ENCODE measurements at places on chromosomes 2 and 18.

DNA sequence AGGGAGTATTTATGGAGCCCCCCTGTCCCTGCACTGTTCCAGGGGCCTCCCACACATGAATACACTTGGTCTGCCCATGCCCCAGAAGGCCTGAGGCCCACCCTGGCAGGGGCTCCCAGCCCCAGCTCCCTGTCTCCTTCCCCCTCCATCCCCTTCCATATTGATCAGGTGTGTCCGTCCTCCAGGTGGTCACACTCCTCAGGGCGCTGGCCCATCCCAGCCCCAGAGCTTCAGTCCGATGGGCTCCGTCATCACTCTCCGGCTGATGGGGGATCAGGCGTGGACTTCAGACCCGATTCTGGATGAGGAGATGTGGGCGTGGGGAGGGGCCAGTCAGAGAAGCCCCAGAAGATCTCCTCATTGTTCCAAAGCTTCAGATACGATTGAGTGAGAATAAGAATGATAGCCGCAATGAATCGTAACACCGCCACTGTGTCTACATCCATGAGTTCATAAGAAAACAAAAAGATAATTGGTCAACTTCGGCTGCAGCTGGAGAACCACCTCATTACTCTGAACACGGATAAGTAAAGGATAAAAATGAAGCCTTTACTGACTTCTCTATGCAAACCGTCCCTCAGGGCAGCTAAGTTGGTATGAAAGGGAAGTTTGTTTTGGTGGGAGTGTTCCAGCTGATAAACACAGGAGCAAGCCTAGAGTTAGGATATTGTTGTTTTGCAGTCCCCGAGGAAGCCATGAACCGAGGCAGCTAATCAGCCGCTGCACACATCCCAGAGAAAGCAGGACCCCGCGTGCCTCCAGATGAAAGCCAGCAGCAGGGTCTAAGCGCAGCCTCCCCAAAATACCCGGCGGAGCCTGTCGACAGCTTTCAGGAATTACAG is 279.5 kb downstream of the NDUFA10 start:
- DNase-seq, result no peak

GRCh38 chr2:111883661-111884591 is at the start of gene ANAPC1:
Gene ANAPC1, minus strand, starts transcription at chr2:111884193. Its CDS starts 3,368 bp downstream, at chr2:111880825.
- peak; percentile 63 for DNase-seq

GRCh38 chr2:182098648-182099047 is 113.0 kb downstream of the PPP1R1C start:
- DNase-seq, result no peak

DNA sequence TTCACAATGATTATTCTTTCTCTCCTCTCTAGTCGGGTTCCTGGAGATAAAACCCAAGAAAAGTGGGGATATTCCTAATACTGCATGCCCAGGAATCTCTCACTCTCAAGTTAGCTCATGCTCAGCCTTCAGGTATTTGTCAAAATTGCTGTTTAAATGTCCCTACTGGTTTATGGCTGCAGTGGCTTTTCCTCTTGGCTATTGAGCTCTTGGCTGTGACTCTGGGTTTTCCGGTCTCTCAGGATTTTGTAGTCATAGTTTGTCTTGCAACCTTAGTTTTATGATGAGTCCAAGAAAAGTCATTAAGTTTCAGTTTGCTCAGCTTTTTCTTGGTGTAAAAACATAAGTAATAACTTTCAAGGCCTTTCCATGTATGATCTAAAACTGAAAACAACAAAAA is 820.7 kb upstream of the HS6ST1 start:
- DNase-seq, result no peak

GRCh38 chr18:10299643-10300042 is 154.8 kb upstream of the APCDD1 start:
- no peak for DNase-seq

DNA sequence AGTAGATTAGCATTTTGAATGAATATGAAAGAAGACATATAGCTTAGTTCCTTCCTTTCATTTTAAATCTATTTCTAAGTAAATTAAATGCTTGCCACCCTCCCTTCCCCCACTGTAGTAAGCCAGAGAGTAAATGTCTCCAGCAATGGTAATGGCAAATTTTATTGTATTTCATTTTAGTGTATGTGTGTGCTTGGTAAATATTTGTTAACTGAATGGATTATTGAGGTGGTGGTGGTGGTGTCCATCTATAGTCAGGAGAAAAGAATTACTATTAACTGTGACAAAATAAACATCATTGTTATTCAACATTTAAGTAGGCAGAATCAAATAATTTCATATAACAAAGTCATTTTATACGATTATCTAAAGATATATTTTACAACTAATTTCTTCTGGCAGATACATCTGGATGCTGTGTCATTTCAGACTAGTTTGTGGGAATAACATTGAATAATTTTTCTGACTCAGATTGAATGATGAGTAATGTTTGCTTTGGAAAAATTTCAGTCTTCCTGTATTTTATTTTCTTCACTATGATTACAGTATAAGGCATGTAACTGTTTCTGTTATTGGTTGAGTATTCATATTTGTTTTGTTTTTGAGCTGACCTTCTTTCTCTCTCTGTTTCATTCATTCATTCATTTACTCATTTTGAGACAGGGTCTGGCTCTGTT is 18.3 kb downstream of the ASXL3 start:
- no peak for DNase-seq

GRCh38 chr2:30527859-30528258 is 80.8 kb downstream of the LCLAT1 start:
- no peak for DNase-seq

- DNase-seq, result no peak
Observed at GRCh38 chr2:238125127-238125885, 13.2 kb upstream of the KLHL30 start.

DNA sequence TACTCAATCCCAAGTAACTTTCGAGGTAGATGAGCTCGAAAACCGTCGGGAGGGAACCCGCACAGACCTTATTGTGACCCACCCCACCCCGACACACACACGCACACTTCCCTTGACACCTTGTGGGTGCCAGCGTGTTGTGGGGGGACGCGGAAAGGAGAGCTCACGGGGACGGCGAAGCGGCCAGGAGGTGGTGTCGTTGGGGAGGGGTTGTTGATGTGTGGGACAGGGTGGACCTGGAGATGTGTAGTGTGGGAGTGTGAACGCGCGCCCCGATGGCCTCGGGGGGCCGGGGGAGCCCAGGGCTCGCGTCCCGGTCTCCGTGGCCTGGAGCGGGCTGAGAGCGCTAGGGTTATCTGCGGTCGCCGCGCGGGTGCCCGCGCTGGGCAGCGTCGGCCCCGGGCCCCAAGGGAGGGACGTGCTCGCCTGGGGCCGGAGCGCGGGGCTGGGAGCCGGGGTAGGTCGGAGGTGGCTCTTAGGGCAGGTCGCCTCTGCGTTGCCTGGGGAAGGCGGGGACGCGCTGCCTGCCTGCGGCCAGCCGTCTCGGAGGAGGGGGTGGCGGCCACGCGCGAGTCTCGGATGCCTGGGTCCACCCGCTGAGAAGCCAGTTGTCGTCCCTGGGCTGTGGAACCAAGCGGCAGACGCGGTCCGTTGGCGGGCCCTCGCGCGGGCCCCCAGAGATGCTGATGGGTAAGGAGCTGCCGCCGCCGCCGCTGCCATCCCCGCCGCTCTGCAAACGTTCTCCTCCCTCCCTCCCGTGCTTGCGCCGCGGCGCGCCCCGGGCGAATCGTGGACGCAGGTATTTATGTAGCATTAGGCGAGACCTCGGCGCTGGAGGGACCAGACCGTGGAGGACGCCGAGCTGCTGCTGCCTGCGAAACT is 1.6 kb downstream of the KLHL29 start:
- DNase-seq, result no peak

- DNase-seq, result no peak
Observed at GRCh38 chr2:112782234-112782799, 2.0 kb downstream of the IL1A start.

GRCh38 chr2:109064660-109065390 is 64.2 kb upstream of the SH3RF3 start:
- no peak for DNase-seq

- peak; percentile 23 for DNase-seq
Observed at GRCh38 chr18:47756364-47757016, 174.0 kb downstream of the SMAD2 start.

DNA sequence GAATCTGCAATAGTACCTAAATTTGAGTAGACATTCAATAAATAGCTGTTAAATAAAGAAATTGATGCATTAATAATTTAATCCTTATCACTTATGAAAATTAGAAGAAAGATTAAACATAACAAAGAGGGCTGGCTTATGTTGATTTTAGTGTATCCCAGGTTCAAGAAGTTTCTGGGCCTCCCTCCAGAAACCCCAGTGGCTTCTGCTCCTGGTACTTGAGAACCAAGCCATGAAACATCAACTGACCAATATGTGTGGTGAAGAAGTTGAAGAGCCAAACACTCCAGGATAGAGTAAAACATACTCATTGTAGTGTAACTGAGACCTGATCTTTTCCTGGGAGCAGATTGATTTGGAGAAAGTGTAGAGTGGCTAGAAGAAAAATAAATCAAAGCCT is 1465.7 kb upstream of the PIK3C3 start:
- DNase-seq, result no peak

DNA sequence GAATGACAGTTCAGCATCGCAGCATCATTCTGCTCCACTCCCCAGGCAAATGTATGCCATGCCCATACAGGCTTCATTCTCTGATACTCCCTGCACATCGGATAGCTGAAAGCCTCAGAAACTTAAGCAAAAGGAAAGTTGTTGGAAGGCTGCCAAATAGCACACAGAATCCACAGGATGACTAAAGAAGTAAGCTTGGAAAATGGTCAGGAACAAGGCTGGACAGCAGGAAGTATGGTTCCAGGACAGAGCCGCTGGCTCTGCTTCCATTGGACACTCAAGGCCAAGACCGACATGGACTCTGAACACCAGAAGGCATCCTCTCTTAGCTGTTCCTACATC is 256.5 kb downstream of the CDH20 start:
- DNase-seq, result no peak

GRCh38 chr2:55330541-55331297 is 61.7 kb upstream of the MTIF2 start:
- no peak for DNase-seq

- DNase-seq, result no peak
Observed at GRCh38 chr2:201777043-201777442, 3.7 kb downstream of the ALS2 start.

DNA sequence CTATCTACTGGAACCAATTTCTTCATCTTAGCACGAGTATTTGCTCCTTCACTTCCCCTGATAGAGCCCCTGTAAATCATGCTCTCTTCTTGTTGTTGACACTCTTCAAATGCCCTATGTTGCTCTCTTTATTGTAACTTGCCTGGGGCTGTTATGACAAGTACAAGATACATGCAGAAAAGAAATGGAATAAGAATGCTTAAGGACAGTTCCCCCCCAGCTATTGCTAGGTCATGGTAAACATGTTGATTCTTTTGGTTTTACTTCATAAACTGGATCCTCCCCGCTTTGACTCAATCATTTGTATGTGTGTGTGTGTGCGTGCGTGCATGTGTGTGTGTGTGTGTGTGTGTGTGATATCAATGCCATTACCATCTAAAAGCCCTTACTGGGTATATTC is 368.5 kb upstream of the CNTNAP5 start:
- DNase-seq, result no peak

DNA sequence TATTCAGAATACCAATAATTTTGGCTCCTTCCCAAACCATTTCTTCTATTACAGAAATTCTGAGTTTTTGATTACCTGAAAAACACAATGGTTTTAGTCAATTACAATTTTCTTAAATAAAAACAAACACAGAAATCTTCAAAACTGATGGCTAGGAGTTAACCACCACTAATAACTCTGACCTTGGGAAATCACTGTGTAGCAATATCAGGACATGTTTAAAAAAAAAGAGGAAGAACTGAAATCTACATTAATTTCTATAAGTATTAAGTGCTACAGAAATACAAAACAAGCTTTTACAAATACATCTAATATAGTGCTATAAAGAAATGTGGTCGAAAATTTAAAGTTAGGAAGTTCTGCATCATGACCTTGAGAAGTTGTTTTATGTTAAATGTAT is 14.9 kb downstream of the L3MBTL4 start:
- DNase-seq, result no peak

- DNase-seq, result no peak
Observed at GRCh38 chr2:152582081-152582480, 135.2 kb downstream of the PRPF40A start.

DNA sequence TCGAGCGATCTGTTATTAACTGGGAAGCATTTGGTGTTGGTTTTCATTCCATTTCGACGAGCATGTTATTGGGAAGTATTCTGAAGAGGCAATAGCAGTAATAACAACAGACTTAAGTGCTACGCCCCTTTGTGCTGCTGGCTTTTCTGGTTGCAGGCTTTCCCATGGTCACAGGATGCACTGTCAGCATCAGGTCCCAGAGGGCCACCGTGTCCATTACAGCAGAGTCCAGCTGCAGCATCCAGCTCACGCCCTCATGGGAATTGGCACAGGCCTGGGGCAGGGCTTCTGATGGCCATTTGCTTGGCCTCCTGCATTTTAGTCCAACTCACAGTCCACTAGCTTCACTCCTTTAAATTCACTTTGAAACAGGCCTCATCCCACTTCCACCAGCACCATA is 44.4 kb downstream of the BCL2L11 start:
- no peak for DNase-seq

GRCh38 chr2:15152382-15152781 is 408.8 kb downstream of the NBAS start:
- no peak for DNase-seq

DNA sequence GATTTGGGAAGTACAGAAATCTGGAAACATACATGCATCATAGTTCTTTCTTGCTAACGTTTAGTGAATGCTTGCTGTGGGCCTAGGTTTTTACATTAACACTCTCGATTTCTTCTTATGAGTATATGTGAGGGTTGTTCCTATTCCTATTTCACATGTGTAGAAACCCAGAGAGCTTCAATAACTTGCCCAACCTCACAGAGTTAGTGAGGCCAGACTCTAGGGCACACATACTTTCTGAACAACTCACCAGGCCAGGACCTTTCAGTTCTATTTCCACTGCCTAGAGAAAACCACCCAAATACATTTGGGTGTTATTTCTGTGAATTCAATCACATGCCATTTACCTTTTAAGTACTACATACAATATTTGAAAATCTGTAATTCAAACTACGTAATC is 8.2 kb upstream of the KCTD1 start:
- DNase-seq, result no peak

GRCh38 chr2:98936353-98937351 is 627 bp upstream of the CRACDL start:
- no peak for DNase-seq

GRCh38 chr18:10843565-10843964 is 305.8 kb downstream of the PIEZO2 start:
- DNase-seq, result no peak

GRCh38 chr2:32064713-32065112 is 1.4 kb downstream of the SPAST start:
- DNase-seq, result no peak

- no peak for DNase-seq
Observed at GRCh38 chr2:26685341-26685740, 7.2 kb upstream of the KCNK3 start.

GRCh38 chr2:96959406-96960110 is 26.8 kb downstream of the FAM178B start:
- no peak for DNase-seq

DNA sequence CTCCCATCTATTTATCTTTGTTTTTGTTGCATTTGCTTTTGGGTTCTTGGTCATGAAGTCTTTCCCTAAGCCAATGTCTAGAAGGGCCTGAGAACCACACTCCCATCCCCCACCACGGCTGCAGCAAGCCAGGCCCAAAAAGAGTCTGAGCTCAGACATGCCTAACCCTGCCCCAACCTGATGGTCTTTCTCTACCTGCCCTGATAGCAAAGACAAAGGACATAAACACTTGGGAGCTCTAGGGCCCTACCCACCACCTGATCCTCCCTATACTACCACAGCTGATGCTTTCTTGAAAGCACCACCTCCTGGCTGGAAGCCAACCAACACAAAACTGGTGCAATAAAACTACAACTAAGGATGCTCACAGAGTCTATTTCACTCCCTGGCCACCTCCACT is 233.4 kb downstream of the WDR7 start:
- DNase-seq, result no peak

- DNase-seq, result no peak
Observed at GRCh38 chr2:45275242-45275805, 266.1 kb upstream of the SIX2 start.

Measured in bone marrow (tissue), 2 donors.